Sigmoid colon (tissue), 7 donors: ENCODE measurements at places on chromosomes 5 and 9. TPM values are rescaled to one million over a fixed set of nuclear protein-coding genes. Genes with fewer than 3 reads are reported as not detected.
A peak's percentile ranks its signal among the peaks of the same experiment; 100 is the strongest.

Gene CDH18
- not detected for total RNA-seq

Gene GAPT
- 0.28 TPM for total RNA-seq

Gene PCDHGA5
- total RNA-seq = 5.3 TPM

Gene PCDHGB2
- 11.6 TPM for total RNA-seq

Gene SPATA31D1
- not detected for total RNA-seq

DNA sequence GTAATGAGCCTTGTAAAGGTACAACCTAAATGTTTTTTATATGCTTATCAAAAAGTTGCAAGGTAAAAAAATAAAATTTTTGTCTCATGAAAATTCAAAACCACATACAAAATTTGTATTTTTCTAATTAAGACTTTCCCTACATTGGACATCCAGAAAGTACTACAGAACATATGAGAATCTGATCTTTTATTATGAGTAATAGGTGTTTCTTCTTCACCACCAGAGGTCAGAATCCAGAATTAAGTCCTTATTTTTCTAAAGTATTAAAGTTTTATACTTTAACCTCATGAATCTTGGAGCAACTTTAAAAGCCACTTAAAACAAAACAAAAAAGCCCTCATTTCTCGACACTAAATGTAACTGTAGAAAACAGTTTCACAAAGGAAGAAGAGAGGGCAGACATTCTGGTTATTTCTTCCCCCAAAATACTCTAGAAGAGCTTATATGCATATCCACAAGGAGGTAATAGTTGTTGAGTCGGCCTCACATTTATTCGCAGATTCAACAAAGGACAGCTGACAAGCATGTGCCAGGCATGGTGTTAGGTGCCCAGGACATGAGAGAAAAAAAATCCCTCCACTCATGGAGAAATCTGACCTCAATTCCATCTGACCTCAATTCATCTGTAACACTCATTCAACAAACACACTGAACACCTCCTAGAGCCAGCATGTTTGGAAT, 69.3 kb downstream of the MLLT3 start:
- peaks cover 50% of the 10 kb centered on the region for H3K4me1 ChIP-seq
- no peaks in the 10 kb centered on the region for H3K27me3 ChIP-seq
- peak overlapping the region; percentile 19 for H3K27ac ChIP-seq

DNA sequence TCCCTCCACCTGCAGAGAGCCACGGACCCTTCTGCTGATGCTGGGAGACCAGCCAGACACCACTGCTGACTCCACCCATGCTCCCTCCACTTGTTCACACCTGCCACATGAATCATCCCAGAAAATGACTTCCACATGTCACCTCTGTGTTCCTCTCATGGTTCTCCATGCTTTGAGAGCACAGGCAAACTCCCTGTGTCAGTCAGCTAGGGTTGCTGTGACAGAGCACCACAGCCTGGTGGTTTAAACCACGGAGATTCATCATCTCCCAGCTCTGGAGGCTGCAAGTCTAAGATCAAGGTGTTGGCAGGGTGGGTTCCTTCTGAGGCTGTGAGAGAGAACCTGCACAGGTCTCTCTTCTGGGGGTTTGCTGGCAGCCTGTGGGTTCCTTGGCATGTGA, 381.4 kb downstream of the GADD45G start:
- no peaks in the 10 kb centered on the region for H3K27me3 ChIP-seq
- H3K4me3 ChIP-seq = no peak overlapping the region
- no peak overlapping the region for H3K27ac ChIP-seq
- DNase-seq = no peak

DNA sequence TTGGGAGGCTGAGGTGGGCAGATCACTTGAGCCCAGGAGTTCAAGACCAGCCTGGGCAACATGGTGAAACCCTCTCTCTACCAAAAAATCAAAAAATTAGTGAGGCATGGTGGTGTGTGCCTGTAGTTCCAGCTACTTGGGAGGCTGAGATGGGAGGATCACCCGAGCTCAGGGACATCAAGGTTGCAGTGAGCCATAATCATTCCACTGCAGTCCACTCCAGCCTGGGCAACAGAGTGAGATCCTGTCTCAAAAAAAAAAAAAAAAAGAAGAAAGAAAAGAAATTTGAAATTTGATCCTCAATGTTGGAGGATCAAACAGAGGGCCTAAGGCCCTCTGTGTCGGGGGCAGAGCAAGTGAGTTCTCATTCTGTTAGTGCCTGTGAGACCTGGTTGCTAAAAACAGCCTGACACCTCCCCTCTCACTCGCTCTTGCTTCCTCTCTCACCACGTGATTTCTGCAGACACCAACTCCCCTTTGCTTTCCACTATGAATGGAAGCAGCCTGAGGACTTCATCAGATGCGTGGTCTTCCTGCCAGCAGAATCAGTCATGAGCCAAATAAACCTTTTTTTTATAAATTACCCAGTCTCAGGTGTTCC, 8.4 kb upstream of the GOLPH3 start:
- no peaks in the 10 kb centered on the region for H3K36me3 ChIP-seq
- H3K4me1 ChIP-seq = no peaks in the 10 kb centered on the region
- no peak for DNase-seq

DNA sequence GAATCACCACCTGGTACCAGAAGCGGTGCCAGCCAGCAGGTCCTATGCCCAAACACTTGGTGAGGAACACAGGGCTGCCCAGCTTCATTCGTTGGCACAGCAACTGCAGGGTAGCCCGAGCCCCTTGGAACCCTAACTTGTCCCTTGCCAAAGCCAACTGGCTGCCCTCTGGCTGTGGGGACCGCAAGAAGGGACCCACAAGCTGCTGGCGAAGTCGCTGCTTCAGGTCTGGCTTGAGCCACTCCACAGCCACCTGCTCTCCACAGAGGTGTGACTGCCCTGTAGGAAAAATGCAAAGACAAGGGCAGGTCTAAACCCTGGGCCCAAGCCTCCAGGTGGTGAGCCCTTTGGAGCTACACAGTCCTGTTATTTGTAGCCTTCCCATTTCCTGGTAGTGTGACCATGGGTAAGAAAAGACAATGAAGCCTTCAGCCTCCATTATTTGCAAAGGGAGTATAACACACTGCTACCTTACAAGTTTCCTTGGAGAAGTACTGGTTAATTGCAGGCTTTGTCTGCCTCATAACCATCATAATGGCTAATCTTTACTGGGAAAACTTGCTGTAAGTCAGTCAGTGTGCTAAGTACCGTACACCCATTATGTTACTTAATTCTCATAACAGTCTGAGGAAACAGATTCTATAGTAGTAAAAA, 1.8 kb downstream of the DND1 start:
- no peak for DNase-seq
- no peak overlapping the region for H3K27ac ChIP-seq
- H3K27me3 ChIP-seq = no peaks in the 10 kb centered on the region

DNA sequence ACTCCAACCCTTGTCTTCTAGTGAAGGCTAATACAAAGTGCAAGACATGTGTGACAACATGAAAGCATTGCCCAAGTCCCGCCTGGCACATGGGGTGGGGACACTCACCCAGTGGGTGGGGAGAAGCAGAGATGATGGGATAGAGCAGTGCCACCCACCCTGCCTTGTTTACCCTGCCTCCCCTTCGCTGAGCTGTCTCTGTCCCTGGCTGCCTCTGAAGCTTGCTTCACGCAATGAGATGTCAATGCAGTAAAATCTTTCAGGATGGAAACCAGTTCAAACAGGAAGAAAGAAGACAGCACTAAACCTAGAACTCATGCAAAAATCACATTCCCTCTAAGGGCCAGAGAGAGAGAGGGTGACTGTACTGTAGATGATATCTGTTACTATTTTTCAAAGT, 148.0 kb downstream of the INSYN2B start:
- H3K4me3 ChIP-seq = no peak overlapping the region
- H3K4me1 ChIP-seq = no peaks in the 10 kb centered on the region
- no peak for DNase-seq
- no peaks in the 10 kb centered on the region for H3K36me3 ChIP-seq

GRCh38 chr5:158483281-158483860, 616.3 kb downstream of the EBF1 start:
- no peak overlapping the region for H3K4me3 ChIP-seq
- H3K36me3 ChIP-seq = no peaks in the 10 kb centered on the region
- no peak for DNase-seq
- peaks cover 35% of the 10 kb centered on the region for H3K4me1 ChIP-seq
- peak overlapping the region; percentile 71 for H3K27ac ChIP-seq

- H3K27ac ChIP-seq = no peak overlapping the region
- H3K27me3 ChIP-seq = no peaks in the 10 kb centered on the region
- H3K4me1 ChIP-seq = no peaks in the 10 kb centered on the region
Measured at GRCh38 chr9:134560206-134560605, 81.4 kb upstream of the COL5A1 start.

DNA sequence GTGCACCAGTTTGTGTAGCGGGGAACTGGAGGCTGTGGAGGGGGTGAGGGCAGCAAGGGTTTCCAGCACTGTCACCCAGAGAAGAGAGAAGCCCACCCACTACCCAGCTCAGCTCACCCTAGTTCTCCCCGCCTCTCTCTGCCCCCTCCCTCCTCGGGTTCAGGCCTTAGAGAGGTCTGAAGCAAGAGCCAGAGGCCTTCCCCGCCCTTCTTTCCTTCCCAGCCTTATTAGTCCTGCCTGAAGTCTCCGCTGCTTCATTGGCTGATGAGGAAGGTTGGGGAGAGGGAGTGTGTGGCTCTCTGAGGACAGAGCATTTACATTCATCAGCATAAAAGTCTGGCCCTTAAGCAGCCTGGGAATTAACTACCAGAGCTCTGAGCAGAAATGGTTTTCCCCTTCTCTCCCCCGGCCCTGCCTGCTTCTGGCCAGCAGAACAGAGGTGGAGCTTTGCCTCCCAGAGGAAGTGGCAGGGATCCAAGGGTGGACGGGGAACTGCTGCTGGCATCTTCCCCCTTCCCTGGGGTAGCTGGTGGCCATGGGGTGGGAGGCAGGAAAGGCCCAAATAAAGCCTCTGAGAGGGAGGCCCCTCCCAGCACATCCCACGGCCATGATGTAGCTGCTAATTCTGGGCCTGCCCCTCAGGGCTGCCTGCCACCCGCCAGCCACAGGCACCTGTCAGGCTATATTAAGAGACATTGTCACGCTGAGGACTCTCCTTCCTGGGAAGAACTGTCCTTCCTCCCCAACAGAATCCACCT, 4.1 kb downstream of the DNAJB5 start:
- H3K27me3 ChIP-seq = no peaks in the 10 kb centered on the region
- peaks cover 23% of the 10 kb centered on the region for H3K36me3 ChIP-seq
- DNase-seq = peak; percentile 92
- H3K4me1 ChIP-seq = peaks cover 69% of the 10 kb centered on the region
- H3K27ac ChIP-seq = peak overlapping the region; percentile 100

DNA sequence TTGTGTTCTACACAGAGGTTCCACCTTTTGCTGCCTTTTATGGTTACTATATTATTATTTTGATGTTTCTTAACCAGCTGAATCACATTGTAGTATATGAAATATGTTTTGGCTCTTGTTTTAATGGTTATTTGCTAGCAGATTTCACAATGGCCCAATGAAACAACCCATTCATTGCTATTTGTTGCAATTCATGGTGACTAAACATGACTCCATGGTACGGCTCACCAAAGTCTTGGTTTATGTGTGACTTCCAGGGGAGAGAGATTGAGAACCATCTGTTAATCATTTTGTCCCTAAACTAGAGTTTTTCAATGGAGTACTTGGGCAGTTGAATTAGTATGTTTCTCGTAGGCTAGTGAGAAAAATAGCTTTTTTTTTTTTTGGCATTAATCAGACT, 108.4 kb downstream of the GHR start:
- no peak overlapping the region for H3K27ac ChIP-seq
- no peaks in the 10 kb centered on the region for H3K36me3 ChIP-seq
- no peaks in the 10 kb centered on the region for H3K4me1 ChIP-seq
- no peak overlapping the region for H3K4me3 ChIP-seq
- H3K27me3 ChIP-seq = no peaks in the 10 kb centered on the region

DNA sequence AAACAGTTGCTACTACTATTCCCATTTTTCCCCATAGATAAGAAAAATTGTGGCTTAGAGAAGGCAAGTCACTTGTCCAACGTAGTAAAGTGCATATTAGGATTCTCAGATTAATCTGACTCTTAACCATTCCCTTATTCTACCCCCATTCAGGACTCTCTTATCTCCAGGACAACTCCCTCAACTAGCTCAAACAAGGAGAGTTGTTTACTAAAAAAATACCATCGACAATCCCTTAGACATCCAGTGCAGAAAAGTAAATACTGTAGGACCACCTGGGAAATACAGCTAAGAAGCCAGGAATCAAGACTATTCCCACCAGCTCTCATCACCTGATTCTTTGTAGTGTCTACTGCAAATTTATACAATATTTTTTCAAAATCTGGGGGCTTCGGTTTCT, 9.4 kb upstream of the GRAMD2B start:
- no peaks in the 10 kb centered on the region for H3K36me3 ChIP-seq
- no peak for DNase-seq
- H3K27ac ChIP-seq = no peak overlapping the region
- no peak overlapping the region for H3K4me3 ChIP-seq

- no peaks in the 10 kb centered on the region for H3K27me3 ChIP-seq
- H3K27ac ChIP-seq = no peak overlapping the region
Measured at GRCh38 chr5:107968998-107969397, 298.3 kb upstream of the EFNA5 start.

- no peaks in the 10 kb centered on the region for H3K27me3 ChIP-seq
- H3K4me1 ChIP-seq = no peaks in the 10 kb centered on the region
- H3K27ac ChIP-seq = peak overlapping the region; percentile 33
- DNase-seq = no peak
Measured at GRCh38 chr5:38871790-38872551, 26.2 kb downstream of the OSMR start.

DNA sequence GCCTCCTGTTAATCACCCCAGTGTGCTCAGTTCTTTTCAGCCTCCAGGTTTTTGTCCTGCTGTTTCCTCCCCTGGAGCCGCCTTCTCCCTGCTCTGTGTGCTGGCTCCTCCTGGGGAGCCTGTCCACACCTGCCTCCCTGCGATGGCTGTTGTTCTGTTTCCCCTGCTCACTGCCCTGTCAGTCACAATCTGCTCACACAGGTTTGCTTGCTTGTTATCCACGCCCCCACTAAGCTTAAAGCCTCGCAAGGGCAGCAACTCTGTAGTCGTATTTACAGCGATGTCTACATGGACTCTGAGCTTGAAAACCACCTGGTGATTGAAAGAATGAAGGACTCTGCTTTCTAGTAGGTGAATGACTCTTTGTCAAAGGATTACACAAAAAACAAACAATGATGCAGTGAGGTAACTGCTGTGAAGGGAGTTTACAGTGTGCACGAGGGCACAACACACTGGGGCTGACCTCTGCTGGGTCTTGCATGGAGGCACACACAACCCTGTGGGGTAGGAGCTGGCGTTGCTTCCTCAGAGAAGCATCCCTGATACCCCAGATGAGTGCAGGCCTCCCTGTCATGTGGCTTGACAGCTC, 39.6 kb upstream of the TEX48 start:
- DNase-seq = no peak
- no peaks in the 10 kb centered on the region for H3K36me3 ChIP-seq
- no peaks in the 10 kb centered on the region for H3K4me1 ChIP-seq
- no peak overlapping the region for H3K4me3 ChIP-seq
